ENCODE measurements at places on chromosomes 11 and 22.
A peak's percentile ranks its signal among the peaks of the same experiment; 100 is the strongest.

GRCh38 chr11:45079943-45080719 is 66.3 kb upstream of the PRDM11 start:
- DNase-seq: no peak

DNA sequence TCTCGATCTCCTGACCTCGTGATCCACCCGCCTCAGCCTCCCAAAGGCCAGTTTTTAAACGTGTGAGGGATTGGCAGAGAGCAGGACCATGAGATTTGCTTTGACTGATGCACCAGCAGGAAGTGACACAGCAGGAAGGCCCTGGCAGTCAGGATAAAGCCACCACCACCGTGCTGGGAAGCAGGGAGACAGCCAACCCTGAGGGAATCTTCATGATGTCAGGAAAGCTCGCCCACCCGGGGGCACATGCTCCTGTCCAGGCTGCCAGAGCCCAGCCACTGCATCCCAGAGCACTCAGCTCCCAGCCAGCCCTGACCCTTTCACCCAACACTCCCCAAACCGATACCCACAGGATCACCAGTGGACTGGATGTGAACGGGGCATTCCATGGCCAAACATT is 6.1 kb downstream of the TUBGCP6 start:
- no peak for DNase-seq

DNA sequence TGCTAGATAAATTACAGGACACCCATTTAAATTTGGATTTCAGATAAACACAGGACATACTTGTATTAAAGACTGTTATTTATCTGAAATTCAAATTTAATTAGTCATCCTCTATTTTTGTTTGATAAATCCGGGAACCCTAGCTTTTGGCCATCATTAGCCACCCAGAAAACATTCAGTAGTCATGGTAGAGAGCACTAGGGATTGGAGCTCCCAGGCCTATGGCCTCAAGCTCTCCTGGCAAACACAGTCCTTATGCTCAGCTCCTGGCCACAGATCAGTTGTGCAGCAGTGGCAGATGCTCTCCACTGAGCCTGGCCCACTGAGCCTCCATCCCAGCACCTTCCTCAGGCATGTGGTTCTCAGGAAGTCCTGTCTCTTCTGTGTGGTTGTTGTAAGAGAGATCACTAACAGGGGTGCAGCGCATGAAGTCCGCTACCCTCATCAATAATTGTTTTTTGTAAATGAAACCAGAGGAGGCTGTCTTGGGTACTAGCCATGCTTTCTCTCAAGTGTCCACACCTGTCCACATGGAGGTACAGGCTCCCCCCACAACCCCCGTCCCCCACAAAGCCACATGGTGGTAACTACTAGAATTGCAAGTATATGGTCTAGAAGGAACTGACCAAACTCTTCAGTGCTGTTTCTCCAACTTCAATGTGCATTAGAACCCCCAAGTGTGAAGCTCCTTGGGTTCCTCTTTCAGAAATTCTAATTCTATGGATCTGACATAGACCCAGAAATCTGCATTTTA is 1.1 kb upstream of the IRAG1 start:
- no peak for DNase-seq

DNA sequence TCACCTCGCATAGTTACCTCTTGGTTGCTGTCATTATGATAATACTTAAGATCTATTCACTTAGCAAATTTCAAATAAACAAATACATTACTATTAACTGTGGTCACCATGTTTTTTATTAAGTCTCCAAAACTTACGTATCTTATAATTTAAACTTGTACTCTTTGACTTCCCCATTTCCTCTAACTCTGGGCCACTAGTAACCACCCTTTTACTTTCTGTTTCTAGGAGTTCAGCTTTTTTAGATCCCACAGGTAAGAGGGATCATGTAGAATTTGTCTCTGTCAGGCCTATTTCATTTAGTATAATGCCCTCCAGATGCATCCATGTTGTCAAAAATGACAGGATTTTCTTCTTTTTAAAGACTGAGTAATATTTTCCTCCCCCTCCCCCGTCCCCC is 212.4 kb upstream of the C11orf87 start:
- DNase-seq: no peak

DNA sequence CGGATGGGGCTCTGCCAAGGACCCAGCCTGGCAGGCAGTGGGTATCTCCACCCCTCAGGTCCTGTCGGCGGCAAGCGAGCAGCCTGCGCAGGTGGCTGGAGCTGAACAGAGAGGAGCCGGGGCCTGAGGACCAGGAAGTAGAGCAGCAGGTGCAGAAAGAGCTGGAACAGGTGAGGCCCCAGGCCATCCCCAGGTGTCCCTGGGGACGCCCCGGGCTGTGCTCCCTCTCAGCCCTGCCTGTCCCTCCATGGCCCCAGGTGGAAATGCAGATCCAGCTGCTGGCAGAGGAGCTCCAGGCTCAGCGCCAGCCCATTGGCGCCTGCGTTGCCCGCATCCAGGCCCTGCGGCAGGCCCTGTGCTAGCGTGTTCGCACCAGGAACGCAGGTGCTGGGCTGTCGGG is 44.0 kb downstream of the PISD start:
- DNase-seq: no peak

DNA sequence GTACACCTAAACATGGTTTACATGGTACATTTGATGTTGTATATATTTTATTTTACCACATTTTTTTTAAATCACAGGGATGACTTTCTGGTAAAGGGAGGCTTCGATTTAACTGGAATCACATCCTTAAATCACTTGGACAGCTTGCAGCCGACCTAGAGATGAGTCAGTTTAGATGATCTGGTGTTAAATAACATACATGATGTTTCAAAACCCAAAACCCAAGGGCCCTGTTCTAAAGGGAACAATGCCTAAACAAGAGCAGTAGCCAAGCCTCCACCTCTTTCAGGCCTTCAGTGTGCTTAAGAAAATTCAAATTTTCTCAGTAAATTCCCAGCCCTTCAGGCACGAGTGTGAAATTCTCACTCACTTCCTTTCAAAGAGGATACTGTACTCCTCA is 108.8 kb downstream of the WT1 start:
- DNase-seq: no peak

DNA sequence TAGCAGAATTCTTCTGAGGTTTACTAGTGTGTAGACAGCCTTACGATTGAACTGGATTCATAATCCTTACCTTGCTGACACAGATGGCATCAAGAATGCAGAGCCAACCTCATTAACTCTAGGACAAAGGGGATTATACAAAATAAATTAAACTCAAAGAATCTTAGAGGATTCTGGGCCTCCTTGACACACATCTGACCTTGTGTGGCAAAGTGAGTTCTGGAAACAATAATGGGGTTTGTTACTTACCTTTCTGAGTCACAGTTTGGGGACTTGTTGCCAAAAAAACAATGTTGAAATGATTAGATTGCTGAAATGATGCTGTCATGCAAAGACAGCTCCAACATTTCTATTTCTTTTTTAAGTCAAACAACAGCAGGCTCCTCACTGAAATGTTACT is 179.1 kb upstream of the ISX start:
- no peak for DNase-seq

DNA sequence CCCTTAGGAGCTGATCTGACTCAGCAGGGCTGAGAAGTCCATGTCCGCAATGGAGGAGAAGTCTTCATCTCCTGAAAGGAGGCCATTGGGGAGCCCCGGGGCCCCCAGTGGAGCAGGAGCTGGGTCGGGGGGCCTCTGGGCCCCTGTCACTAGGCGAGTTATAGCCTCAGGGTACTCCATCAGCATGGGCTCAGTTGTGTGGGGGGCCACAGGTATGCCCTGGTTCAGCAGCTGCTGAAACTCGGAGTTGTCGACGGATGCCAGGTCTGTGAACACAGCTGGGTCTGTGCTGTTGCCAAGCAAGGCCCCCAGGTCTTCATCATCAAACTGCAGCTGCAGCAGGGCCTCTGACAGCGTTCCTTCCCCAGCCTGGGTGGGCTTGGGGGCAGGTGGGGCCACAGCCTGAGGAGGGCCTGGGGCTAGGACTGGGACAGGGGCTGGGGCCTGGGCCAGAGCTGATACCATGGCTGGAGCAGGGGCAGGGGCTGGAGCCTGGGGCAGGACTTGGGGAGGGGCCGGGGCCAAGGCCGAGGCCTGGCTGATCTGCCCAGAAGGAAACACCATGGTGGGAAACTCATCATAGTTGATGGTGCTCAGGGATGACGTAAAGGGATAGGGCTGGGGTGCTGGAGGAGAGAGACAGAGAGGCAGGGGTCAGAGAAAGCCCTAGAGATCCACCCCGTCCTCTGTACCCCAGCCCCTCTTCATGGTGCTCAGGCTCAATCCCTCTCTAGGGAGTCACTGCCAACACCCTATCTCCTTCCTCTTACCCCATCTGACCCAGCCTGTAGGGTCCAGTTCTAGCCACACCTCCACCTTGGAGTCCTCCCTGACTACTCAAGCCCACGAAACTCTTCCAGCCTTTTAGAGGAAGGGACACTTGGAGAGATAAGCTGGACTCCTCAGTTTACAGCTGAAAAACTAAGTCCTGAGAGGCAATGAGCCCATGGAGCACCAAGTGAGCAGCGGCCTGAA is 8.1 kb downstream of the RELA start:
- DNase-seq: no peak

- no peak for DNase-seq
Measured at GRCh38 chr22:35491908-35492380, 48.7 kb upstream of the RASD2 start.

DNA sequence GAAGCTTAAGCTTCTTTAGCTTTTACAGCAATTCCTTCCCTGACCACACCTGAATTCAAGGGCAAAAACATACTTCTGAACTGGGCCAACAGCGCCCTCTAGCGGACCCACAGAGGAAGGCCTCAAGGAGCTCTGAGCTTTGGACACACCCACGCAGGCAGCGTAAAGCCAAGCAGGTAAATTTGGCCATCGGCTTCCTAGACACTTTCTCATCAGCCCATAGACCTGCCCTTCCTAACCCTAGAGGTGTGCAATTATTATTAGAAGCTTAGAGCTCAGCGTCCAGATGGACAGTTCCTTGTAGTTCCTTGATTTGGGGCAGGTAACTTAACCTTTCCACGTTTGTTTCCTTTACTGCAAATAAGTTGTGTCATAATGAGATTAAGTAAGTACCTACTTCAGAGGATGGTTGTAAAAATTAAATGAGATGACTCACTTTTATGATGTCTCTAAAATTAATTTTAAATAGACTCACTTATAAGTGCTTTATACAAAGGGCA is 25.7 kb upstream of the HMGXB4 start:
- peak; percentile 60 for DNase-seq
